ENCODE measurements at places on chromosomes 12 and 14. TPM values are rescaled to one million over a fixed set of nuclear protein-coding genes. Genes with fewer than 3 reads are reported as not detected.

DNA sequence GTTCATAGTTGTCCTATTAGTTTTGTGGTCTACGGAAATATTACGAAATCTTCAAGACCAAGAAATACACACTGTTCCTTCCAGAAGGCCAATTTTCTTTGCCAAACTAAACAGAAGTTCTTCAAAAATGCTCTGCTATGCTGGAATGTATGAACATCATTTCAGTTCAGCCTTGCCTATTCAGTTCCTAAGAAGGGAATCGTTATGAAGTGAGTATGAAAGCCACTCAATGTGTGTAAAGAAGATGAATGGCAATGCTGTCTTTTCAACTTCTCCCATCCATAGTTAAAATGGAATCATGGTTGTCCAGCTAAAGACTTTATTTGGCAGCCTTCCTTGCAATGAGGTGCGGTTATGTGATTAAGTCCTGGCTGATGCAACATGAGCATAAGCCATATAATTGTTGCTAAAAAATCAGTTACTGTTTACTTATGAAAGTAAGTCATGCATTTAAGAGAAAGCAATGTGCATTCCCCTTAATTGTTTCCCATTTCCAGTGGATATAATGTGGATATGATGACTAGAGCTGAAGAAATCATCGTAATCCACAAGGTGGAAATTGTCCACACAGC is 73.8 kb upstream of the PTPRR start:
- no peak for DNase-seq

DNA sequence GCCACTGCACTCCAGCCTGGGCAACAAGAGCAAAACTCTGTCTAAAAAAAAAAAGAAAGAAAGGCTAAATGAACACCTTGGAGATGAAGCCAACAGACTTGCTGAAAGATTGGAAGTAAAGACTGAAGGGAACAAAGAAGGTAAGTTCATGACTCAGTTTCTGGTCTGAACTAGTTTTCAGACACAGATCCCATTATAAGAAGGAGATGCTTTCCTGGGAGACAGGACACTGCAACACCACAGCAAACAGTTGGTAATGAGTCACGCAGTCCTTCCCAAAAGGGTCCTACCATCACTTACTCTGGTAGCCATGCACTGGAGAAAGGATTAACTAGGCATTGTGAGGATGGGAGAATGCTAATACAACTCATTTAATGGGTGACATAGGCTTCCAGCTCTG is 97.2 kb downstream of the SSPN start:
- DNase-seq: no peak

The NTF3 gene
- polyA plus RNA-seq: not detected

GRCh38 chr12:65384240-65384639 is 105.8 kb downstream of the MSRB3 start:
- no peak for DNase-seq

The C12orf42 gene
- 4.5 TPM for polyA plus RNA-seq

The RFX4 gene
- polyA plus RNA-seq: not detected

GRCh38 chr14:105197211-105197641 is 16.1 kb upstream of the NUDT14 start:
- DNase-seq: no peak

GRCh38 chr12:7935590-7936581 is at the start of gene SLC2A3:
Gene SLC2A3 (minus strand): TSS chr12:7936187. CDS start chr12:7936034, 153 bp downstream.
- peak; percentile 87 for DNase-seq

DNA sequence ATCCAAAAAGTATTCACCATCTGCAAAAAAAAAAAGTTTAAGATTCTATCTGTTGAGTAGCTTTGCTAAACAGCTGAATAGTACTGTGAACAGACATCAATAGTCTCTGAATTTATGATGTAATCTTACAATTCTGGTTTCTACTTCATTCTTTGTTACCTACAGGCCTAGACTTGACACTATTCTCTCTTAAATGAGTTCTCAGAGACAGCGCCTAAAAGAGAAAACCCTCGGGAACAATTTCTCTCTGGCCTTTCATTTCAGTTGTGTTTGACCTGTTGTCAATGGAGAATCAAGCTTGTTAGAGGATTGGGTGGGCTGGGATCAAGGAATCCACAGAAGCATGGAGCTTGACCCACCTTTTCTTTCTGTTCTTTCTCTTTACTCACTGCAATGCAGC is 5.9 kb upstream of the TWF1 start:
- DNase-seq: no peak

The CLMN gene
- polyA plus RNA-seq: 0.65 TPM

DNA sequence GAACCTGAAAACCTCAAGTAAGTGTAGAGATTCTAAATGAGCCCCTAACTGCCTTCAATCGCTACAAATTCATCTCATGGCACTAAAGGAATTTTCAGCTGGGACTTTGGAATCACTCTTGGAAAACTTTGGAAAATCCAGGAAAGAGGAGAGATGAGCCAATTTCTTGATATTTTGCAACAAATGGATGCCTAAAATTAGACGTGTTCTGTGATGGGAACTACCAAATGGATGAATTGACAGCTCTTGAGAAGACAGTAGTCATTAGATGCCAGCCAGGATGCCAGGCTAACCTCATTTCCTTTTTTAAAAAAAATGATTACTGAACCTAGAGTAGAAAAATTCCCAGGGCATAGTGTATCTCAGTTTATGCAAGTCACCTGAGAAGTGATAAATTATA is 78.3 kb downstream of the NPAS3 start:
- no peak for DNase-seq

- no peak for DNase-seq
Observed at GRCh38 chr12:72136792-72137191, 135.4 kb upstream of the TRHDE start.

The BATF gene
- polyA plus RNA-seq: 53.8 TPM

The SPTSSA gene
- polyA plus RNA-seq: 7.6 TPM

DNA sequence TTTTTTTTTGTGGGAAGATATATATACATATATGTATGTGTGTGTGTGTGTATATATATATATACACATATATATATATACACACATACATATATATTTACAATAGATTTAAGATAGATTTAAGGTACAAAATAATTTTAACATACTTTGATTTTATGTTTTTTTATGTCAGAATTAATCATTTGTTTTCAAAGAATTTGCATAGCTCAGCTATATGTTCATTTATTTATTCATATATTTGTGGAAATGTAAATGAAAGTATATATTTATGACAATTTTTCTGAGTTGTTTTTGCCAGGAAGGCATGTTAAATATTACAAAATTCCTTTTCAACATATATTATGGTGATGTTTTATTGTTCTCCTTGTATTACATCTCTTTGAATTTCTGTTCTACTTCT is 887.4 kb upstream of the NOVA1 start:
- no peak for DNase-seq

The LGR5 gene
- polyA plus RNA-seq: not detected

The PRR4 gene
- polyA plus RNA-seq: 1.2 TPM

The RPL10L gene
- polyA plus RNA-seq: not detected

The GMFB gene
- polyA plus RNA-seq: 19.1 TPM

The LYZ gene
- 5.3 TPM for polyA plus RNA-seq

The STAC3 gene
- polyA plus RNA-seq: 0.61 TPM

- no peak for DNase-seq
Observed at GRCh38 chr12:2298556-2299200, 245.9 kb downstream of the CACNA1C start.

The KRT83 gene
- not detected for polyA plus RNA-seq

The TAS2R8 gene
- not detected for polyA plus RNA-seq

The SALL2 gene
- 0.42 TPM for polyA plus RNA-seq
